ENCODE measurements at places on chromosomes 5 and 9.

GRCh38 chr5:35061211-35061770, 13.5 kb upstream of the AGXT2 start:
- no peak for DNase-seq

DNA sequence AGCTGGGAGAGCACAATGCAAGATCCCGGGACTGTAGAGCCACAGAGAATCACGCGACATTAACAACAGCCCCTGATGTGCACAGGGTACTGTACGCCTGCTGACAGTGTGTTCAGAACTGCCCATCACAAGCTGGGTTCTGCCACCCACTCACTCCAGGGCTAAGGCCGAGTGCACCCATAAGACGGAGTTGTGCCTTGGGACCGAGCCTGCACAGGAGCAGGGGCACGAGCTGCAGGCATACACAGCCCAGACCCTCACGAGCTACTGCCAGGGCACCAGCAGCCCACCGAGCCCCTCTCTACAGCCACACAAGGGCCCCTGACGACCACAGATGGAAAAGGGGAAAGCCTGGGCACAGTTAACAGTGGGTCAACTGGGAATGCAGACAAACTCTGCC, 67.8 kb downstream of the CAMSAP1 start:
- no peak for DNase-seq

DNA sequence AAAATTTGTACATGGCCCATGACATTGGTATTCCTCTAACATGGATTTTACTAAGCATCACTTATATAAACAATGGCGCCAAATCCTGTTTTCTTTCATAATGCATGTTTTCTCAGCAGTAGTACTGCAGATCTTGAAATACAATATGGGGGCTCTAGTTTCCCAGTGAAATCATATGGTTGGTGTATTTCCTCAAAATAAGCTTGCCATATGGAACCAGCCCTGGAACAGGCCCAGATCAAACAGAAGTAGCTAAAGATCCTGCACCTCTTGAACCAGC, 163.9 kb downstream of the ZNF608 start:
- DNase-seq = no peak

GRCh38 chr5:157431544-157432200, 28.3 kb upstream of the NIPAL4 start:
- DNase-seq = no peak

DNA sequence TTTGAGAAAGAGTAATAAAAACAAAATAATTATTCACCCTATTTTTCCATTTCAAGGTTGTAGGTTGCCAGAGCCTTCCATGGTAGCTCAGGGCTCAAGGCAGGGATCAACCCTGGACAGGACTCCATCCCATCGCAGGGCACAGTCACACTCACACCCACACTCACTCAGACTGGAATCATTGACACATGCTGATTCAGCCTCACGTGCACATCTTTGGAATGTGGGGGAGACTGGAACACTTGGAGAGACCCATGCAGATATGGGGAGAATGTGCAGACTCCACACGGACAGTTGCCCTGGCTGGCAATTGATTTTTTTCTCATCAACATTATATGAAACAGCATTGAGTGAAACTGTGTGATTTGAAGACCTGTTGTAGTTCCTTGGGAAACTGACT, 234.1 kb downstream of the ADGRV1 start:
- DNase-seq = no peak

Data from endodermal cell (in vitro differentiated cells).